ENCODE measurements at places on chromosomes 11 and 22.
A peak's percentile ranks its signal among the peaks of the same experiment; 100 is the strongest.

- DNase-seq: no peak
Observed at GRCh38 chr22:37412495-37413250, 14.6 kb downstream of the ELFN2 start.

GRCh38 chr11:72773696-72774095 lies 20.2 kb downstream of the STARD10 start:
- no peak for DNase-seq

GRCh38 chr11:122202161-122202950 lies 86.3 kb upstream of the BLID start:
- peak; percentile 92 for DNase-seq

DNA sequence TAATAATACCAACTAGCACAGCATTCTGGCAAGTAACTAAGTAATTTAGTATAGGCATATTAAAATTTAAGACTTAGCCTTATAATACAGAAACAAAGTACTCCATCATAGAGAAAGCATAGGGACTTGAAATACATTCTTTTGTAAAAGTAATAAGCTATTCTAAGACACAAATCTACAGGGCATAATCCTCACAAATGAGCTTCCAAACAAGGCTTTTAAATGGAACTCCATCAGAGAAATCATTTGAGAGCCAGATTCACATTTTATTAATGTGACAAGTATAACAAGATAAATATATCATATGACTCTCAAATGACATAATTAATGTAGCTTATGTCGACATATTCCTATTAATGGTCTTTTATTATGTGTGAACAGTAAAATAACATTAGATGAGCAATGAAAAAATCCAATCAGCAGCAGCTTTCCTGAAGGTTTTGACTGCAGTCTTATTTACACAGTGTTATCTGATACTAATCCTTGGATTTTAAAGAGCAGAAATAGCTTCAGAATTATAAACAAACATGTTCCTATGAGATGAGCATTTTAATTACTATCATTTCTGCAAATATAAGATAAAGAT lies 241.4 kb downstream of the TTC28 start:
- no peak for DNase-seq

GRCh38 chr11:19814421-19814820 lies 101.8 kb downstream of the NAV2 start:
- no peak for DNase-seq

DNA sequence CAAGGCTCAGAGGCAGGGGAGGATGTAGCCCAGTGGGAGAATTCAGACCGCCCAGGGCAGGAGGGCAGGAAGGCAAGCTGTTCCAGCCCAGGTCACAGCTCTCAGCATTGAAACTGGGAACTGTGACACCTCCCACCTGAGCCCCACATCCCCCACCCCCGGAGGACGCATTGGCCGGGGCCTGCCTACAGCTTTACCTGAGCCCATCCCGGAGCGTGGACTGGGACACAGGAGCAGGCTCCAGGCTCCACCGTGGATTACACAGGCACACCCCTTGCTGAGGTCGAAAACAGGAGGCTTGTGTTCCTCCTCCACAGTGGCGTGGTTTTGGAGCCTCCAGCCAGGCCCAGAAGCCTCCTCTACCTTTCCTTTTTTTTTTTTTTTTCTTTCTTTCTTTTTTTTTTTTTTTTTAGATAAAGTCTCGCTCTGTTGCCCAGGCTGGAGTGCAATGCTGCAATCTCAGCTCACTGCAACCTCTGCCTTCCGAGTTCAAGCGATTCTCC lies 9.1 kb upstream of the PGA3 start:
- DNase-seq: no peak

GRCh38 chr11:83744620-83745192 lies 458.5 kb upstream of the CCDC90B start:
- DNase-seq: no peak

DNA sequence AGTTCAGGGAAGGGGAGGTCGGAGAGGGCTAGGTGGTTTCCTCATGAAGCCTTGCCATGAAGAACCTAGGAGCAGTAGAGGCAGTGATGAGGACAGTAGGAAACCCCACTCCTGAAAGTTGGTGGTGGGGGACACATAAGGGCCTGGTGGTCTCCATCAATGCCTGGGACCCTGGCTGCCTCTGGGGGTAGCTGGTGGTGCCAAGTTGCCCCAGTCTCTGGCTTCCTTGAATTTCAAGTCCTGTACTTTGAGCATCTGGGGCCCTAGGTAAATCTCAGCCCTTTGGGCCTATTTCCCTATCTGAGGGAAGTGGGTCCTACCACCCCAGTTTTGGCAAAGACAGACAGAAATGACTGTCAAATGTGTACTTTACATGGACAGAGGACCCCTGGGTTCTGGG lies 28.1 kb downstream of the AMPD3 start:
- DNase-seq: no peak

DNA sequence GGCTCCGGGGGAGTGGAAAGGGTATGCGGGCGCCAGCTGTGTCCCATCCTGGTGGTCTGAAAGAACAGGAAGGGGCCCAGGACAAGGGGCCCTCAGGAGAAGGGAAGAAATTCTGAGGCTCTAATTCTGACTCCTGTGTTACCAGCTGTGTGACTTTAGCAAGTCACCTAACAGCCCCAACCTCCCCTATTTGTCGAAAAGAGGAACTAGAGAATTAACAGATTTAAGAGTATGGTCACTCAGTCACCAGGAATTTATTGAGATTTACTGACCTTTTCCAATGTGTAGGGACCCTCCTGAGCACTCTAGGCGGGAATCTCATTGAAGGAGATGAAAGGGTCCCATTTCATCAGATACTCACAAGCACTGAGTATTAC lies 14.6 kb downstream of the RPS6KA4 start:
- DNase-seq: no peak

DNA sequence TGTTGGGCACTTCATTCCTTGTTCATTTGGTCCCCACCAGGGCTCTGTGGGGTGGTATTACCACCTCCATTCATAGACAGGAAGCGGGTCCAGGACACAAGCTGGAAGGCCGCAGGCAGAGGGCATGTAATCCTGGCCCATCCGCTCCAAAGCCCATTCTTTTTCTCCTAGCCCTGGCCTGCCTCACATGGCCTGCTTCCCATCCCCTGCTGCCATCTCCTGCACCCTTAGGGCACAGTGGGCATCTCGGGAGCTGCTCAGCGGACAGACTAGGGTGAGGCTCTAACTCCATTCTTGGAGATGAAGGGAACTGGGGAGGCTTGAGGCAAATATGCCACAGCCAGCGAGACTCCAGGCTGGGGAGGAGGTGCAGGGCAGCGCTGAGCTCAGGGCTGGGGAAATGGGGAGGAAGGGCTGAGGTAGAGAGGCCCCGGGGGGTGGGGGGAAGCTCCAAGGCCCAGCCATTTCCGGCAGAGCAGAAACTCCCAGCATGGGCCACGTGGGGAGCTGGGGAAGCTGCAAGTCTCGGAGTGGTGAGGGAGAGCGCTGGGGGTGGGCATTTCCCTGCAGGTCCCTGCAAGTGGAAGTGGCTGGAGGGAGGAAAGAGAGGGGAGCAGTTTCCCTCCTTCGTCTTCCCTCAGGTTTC lies 14.3 kb upstream of the BCL9L start:
- peak; percentile 78 for DNase-seq

DNA sequence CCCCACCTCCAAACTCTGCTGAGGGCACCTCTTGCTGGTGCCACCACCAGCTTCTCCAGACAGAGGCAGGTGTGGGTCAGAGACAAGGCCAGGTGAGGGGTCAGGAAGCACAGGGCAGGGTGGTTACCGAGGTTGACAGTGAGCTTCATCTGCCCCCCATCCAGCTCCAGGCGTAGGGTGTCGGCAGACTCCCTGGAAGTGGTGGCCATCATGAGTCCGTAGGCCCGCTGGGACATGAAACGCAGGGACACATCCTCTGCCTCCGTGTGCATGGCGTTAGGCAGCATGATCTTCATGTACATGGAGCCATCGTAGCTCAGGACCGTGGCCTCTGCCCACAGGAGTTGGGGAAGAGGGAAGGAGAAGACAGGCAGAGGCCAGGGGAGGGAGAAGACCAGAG lies 62.8 kb downstream of the NRXN2 start:
- DNase-seq: no peak

- DNase-seq: peak; percentile 20
Observed at GRCh38 chr22:47125603-47126002, 363.2 kb downstream of the TBC1D22A start.
